Non-pigmented ciliary epithelial cell (primary cell): ENCODE measurements at places on chromosomes 5 and 9.

- no peak for DNase-seq
Measured at GRCh38 chr9:133207021-133207531, 2.0 kb downstream of the OBP2B start.

GRCh38 chr9:74775396-74775795 lies 112.3 kb downstream of the TRPM6 start:
- DNase-seq, result no peak

DNA sequence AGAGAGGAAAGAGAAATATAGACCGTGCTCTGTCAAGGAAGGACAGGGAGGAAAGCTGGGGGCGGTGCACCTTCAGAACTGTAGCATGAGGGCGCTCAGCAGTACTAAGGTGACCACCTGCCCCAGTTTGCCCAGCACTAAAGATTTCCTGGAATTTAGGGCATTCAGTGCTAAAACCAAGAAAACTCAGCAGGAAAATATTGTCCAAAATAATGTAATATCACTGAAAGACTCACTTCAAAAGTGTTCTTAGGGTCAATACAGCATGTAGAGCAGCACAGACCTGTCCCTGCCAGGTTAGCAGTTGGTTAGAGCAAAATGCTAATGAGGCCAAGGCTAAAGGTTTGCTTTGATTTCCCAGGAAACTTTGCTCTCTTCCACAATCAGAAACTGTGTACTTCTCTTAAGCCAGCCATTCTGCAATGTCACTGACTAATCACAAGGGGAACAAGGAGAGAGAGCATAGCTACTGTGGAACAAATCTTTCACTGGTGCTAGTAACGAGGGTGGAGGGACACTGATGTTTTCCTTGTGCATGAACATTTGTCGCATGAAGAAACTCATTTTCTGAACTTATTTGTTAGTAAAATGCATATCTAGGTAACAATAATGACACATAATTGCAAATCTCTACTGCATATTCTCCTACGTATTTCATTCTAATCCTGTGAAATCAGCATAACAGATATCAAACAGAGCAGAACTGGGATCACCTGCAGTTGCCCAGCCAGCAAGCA lies 53.0 kb upstream of the GRAMD2B start:
- no peak for DNase-seq

DNA sequence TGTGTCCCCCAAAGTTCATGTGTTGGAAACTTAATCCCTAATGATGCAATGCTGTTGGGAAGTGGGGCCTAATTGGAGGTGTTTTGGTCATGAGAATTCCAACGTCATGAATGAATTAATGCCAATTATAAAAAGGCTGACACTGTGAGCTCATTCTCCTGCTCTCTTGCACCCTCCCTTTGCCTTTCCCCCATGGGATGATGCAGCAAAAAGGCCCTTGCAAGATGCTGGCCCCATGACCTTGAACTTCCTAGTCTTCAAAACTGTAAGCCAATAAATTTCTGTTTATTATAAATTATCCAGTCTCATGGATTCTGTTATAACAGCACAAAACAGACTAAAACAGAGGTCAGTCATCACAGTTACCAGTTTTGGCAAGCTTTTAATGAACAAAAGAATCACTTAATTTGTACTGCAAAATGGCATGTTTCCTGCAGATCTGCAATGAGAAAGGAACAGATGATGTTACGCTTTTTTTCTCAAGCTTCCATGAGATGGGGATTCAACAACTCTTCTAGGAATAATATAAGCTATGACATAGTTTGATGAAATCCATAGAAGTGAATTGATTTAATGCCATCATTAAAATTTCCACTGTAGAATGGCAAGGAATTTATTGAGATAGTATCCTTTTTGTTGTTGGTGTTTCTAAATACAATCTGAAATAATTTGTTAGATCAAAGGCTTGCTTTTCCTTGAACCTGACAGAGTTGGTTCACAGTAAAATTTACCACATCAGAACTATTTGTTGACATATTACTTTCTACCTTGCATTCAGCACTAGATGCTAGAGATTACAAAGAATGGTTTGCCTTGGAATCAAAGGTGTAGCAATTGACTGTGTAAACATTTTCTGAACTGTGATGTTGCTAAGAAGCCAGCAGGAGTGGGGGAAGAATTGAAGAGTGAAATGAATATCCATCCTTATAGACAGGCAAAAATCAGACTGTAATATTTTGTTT lies 29.3 kb upstream of the RFK start:
- DNase-seq, result no peak

GRCh38 chr9:136095070-136096058 lies at the start of gene NACC2:
Gene NACC2 (minus strand): TSS chr9:136095289. CDS start chr9:136050521, 44,768 bp downstream.
- DNase-seq, result no peak

- DNase-seq, result no peak
Measured at GRCh38 chr5:68405784-68406743, 190.5 kb downstream of the PIK3R1 start.

GRCh38 chr5:135053278-135053677 lies 19.2 kb upstream of the PITX1 start:
- no peak for DNase-seq

DNA sequence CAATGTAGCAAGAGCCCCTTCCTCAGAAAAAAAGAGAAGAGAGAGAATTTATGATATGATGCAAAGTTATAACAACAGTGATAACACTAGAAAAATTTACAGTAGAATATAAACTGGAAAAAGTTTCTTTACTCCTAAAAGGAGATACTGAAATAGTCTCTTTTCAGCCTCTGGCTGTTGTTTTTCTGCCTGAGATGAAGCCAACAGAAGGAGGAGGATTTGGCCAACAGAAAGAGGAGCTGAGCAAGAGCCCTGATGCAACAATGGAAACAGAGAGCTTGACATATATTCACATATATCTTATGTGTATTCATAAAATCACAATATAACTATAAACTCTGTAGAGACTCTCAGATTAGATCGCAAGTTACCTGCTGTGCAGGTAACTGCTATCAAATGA lies 109.1 kb downstream of the INIP start:
- no peak for DNase-seq

GRCh38 chr5:80466669-80467485 lies 21.0 kb upstream of the FAM151B start:
- no peak for DNase-seq

DNA sequence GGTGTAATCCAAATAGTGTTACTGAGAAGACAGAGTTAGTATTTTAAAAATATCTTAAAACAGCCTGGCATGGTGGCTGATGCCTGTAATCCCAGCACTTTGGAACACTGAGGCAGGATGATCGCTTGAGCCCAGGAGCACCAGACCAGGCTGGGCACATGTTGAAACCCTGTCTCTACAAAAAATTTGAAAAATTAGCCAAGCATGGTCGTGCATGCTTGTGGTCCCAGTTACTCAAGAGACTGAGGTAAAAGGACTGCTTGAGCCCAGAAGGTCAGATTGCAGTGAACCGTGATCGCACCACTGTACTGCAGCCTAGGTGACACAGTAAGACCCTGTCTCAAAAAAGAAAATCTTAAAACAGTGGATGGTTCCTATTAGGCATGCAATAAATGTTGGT lies 12.4 kb downstream of the IFNA1 start:
- DNase-seq, result no peak

DNA sequence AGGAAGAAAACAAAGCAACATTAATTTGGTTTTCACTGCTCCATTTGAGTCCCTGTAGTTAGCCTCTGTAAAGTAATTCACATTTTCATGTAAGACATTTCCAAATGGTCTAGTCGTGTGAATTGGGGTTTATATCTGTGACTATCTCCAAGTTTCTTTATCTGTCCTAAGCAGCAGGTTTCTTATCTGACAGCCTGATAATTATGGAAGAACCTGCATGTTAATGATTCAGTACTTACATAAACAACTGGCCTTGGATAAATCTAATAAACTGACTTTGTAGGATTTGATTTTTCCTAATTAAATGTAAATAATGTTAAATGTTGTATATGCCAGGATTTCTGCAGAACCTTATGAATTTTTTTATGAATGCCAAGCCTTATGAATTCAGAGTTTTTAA lies 964.9 kb downstream of the NR2F1-AS1 start:
- DNase-seq, result no peak

- DNase-seq, result no peak
Measured at GRCh38 chr5:94903726-94904125, 285.3 kb downstream of the SLF1 start.

GRCh38 chr5:87127956-87128687 lies 139.6 kb upstream of the RASA1 start:
- no peak for DNase-seq

- peak; percentile 35 for DNase-seq
Measured at GRCh38 chr9:30723656-30724055, 1660.8 kb upstream of the ACO1 start.

- no peak for DNase-seq
Measured at GRCh38 chr5:62190173-62190572, 115.8 kb upstream of the KIF2A start.

DNA sequence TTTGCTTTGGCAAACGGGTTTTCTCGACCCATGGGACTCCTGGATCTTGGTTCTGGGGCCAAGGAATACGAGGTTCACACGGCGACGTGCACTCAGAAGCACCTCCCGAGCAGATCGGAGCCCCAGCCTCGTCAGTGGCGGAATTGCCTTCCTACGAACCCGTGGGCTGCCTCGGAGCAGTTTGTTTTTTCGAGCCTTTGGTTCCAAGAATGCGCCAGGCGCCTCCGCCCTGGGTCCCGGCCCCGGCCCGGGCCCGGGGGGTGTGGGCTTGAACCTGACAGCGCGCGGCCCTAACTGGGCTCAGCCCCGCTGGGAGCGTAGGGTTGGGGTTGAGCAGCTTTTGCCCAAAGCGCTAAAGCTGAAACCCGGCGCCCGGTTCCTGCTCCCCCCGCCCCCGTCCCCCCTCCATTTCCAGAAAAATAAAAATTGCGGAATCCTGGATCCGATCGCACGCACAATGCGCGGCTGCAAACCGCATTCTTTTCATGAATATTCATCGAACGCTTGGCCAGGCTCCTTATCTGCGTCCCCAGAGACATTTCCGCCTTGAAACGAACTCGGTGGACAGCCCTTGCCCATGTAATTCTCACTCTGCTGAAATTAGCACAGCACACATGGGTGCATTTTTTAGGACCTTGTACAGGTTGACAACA lies 1.0 kb downstream of the BASP1 start:
- no peak for DNase-seq

- no peak for DNase-seq
Measured at GRCh38 chr9:2923766-2924379, 80.0 kb upstream of the PUM3 start.

- DNase-seq, result no peak
Measured at GRCh38 chr5:150318613-150319483, 16.1 kb upstream of the ARSI start.

GRCh38 chr5:178202541-178202940 lies 1.8 kb upstream of the HNRNPAB start:
- DNase-seq, result no peak

DNA sequence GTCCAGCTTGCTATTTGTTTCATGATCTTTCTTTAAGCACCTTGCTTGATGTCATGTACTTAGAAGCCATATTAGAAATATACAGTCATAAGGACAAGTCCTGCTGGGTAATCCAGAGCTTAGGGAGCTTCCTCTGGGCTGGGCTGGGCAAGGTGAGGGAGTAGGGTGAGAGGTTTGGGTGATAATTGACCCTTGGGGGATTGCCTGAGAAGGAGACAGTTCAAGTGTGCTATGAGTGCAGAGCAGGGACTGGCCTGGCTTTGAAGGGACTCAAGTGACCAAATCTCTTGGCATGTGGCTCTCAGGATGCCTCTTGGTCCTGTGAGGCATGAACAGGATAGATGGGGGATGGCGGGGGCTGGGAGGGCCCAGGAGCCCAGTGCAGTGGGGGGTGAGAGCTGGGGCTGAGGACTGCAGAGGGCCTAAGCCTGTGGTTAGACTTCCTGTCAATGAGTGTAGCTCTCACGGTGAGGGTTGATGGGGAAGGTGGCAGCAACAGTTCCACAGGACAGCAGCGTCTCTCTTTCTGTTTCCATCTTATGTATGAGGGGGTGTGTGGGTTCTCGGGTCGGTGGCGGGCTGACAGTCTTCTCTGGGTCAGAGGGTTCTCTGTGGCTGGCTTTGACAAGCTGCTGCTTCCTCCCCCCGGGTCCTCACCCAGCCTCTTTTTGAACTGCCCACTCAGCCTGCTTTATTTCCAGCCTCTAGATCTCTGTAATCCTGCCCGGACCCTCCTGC lies 53.5 kb downstream of the RGS3 start:
- DNase-seq, result no peak

- DNase-seq, result no peak
Measured at GRCh38 chr9:132980157-132980556, 1.7 kb downstream of the GFI1B start.

DNA sequence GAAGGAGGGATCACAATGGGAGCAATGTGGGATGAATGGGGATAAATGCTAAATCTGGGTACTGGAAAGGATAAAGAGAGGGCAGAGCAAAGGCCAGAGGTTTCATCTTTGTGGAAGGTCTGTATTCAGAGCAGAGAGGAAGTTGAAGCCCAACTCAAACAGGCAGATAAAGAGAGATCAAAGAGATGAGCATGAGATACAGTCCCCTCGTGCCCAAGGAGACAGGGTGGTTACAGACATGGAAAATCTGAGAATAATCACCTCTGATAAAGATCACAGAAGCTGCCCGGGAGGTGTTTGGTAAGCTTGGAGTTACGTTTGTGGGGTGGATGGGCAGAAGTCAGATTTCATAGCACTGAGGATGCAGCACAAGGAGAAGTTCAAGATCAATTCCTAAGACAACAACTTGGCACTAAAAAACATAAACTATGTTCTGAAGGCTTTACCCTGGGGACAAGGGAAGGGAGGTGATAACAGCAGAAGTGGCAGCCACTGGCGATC lies 459 bp upstream of the ERAP2 start:
- no peak for DNase-seq

GRCh38 chr5:180799194-180799593 lies 3.4 kb downstream of the MGAT1 start:
- DNase-seq, result no peak

- no peak for DNase-seq
Measured at GRCh38 chr9:462606-463005, 247.9 kb downstream of the DOCK8 start.

DNA sequence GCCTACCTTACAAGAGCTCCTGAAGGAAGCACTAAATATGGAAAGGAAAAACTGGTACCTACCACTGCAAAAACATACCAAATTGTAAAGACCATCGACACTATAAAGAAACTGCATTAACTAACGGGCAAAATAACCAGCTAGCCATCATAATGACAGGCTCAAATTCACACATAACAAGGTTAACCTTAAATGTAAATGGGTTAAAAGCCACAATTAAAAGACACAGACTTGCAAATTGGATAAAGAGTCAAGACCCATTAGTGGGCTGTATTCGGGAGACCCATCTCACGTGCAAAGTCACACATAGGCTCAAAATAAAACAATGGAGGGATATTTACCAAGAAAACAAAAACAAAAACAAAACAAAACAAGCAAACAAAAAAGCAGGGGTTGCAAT lies 49.4 kb downstream of the POU5F2 start:
- no peak for DNase-seq

- no peak for DNase-seq
Measured at GRCh38 chr9:113155911-113156588, 5.2 kb downstream of the SLC31A2 start.
